HuH-7 (cell line): ENCODE measurements at places on chromosomes 6 and 20.

GRCh38 chr6:112183271-112183671 lies 71.1 kb downstream of the LAMA4 start:
- DNase-seq = no peak

GRCh38 chr6:36840432-36841403 lies 1.5 kb upstream of the CPNE5 start:
- DNase-seq = peak; percentile 30

GRCh38 chr6:154479771-154480639 lies 30.5 kb downstream of the CNKSR3 start:
- no peak for DNase-seq

DNA sequence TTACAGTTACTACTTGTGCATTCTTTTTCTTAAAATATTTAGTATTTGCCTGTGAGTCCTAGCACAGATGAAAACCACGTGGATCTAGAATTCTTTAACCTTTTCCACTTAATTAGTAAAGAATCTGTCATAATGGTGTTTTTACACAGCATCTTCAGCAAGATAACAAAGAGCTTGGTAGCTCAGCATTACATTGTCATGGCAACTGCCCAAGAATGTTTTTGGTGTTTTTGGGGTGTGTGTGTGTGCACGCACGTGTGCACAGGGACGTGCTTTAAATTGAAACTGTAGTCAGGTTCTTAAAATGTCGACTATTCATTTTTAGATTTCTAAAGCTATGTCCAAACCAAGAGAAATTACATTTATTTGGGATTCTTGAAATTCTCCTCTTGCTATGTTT lies 108.0 kb downstream of the FIG4 start:
- no peak for DNase-seq
